Central memory CD8-positive, alpha-beta T cell (primary cell): ENCODE measurements at places on chromosomes 3 and 15.
A peak's percentile ranks its signal among the peaks of the same experiment; 100 is the strongest.

DNA sequence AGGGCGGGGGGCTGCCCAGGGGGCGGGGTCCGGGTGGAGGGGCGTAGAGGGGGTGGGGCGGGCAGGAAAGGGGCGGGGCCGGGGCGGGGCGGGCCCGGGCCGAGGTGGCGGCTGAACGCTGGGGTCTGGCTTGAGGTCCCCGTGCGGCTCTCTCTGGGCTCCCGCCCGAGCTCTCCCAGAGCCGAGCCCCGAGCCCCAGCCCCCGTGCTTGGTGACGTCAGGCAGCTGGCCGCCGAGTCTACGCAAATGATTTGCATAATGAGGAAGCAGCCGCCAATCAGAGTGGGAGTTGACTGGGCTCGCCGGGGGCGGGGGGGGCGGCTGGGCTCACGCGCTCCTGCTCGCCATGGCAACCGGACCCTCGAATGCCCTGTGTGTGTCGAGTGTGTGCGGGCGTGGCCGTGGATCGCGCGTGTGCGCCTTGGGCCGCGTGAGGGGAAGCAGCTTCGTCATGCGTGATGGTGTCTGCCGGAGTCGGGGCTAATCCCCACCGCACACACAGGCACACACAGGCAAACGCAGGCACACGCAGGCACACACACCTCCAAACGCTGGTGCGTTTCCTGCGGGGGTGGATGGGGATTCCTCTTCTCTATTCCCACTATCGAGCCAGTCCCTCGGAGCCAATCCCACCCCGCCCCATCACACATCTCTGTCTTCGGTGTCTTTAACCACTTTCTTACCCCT lies at the start of gene CELF6:
CELF6 (minus strand) TSS at position 173 of the 687 bp plus-strand sequence. CDS start 283 bp downstream, outside the sequence.
- peak; percentile 63 for DNase-seq

DNA sequence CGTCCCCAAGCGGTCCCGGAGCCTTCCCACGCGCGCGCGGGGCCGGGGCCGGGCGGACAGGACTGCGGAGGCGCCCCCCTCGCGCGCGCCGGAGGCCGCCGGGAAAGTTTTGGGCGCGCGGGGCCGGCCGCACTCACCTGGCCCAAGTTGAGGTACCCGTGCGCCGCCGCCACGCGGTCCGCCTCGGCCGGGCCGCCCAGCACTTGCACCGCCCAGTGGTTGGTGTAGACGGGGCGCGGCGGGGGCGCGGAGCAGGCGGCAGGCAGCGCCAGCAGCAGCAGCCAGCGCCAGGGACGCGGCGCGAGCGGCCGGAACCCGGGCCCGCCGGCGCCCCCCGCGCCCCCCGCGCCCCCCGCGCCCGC lies 289 bp downstream of the PCSK6 start:
- no peak for DNase-seq

- DNase-seq = no peak
Observed at GRCh38 chr3:184486614-184487013, 75.0 kb upstream of the EPHB3 start.

- DNase-seq = no peak
Observed at GRCh38 chr3:152892446-152892845, 57.5 kb downstream of the P2RY1 start.

GRCh38 chr15:78225783-78226541 lies 8.4 kb downstream of the ACSBG1 start:
- DNase-seq = no peak
